ENCODE measurements at places on chromosomes 2 and 18.

DNA sequence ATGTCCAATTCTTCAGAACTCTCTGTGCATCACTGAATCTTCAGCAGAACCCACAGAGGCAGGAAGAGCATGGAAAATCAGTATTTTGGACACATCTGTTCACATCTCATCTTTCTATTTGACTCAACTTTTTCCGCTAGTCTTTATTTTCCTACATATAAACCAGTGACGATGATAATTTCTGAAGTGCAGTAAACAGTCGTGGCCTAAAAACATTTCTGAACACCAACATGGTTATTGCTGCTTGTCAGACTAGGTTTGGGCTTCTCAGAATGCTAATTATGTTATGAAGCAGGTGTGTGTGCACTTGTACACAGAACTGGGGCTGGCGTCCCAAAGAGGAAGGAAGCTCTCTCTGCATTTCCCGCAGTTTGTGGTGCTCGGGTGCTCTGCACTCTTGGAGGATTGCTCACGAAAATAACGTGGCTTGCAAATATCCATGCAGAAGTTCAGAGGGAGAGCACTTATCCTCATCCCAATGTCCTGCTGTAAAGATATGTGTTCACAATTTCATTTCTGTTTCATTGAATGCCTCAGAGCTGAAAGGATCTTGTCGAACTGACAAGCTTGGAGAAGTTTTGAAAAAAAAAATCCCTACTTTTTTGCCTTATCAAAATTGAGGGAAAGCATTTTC lies 50.8 kb downstream of the EDAR start:
- DNase-seq = no peak

DNA sequence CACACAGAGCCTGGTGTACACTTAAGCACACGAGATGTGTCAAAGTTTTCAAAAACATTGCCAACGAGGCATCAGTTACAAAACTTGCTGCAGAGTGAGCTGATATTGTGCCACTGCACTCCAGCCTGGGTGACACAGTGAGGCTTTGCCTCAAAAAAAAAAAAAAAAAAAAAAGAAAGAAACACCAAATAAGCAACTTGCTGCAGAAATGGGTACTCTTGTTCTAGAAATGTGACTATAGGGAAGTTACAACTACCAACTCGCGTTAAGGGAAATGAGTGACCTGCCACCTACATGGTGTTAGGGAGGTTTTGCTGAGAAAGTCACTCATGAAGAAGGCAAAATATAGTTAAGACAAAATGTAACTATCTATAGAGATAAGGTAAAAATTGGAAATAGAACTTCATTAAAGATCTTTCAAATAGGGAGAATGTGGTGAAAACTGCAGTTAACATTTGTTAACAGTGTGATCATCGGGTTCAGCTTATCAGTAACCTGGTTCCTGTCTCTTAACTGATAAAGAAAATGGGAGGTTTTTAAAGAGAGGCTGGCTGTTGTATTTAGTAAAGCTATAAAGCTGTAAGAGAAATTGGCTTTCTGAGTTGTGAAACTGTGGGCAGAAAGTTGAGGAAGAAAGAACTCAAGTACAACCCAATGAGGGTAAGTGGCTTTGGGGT lies at the start of gene IL1RL1:
TSS of gene IL1RL1 (plus strand) at position 600 of the 677 bp plus-strand sequence. CDS start 26,702 bp downstream, outside the sequence.
- DNase-seq = no peak

DNA sequence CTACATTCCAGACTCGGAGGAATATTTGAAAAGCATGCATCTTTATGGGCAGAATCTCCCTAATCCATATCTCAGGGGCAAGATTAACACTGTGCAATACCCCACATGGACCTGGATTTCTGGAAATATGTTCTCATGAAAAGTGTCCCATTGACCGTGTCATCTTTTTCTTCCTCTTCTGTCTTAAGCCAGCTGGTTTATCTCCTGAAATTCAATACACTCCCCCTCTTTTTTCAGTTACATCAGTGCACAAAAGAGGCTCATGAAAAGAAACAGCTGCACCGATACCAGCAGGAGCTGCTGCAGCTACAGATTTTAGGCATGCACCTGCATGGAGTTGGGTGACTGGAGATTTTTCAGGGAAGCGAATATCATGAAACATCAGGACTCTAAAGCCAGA lies 117.2 kb downstream of the SLC4A3 start:
- no peak for DNase-seq

- no peak for DNase-seq
Measured at GRCh38 chr2:207387001-207387571, 142.7 kb upstream of the CREB1 start.

DNA sequence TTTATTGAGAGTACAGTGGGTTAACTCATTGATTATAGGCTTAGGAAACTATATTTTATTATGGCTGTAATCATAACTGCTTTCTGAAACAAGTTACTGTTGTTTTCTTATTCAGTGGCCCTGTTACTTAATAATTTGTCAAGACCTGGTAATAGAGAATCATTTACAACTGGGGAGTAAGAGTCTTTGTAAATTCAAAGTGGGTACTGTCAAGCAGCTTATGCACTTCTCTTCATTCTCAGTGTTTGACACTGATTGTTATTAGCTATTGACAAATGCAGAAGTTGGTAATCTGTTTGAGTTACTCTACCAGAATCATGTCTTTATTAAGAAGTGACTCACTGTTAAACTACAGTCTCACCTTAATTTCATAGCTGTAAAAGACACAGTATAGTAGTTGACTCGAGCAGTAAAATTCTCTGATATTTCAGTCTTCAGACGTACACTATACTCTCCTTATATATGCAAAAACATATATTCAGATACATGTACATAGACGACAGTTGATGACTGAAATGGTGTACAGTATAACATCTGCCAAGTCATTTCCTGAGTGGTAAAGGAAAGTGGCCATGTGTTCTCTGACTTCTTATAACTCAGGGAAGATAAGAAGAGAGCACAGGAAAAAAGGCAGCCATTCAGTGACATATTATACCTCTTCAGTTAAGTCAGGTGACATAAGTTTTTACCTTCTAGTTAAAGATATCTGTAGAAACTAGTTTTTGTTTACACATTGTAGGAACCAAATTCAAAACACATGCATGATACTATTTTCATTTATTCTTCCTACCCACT lies 36.0 kb upstream of the TTC27 start:
- no peak for DNase-seq

DNA sequence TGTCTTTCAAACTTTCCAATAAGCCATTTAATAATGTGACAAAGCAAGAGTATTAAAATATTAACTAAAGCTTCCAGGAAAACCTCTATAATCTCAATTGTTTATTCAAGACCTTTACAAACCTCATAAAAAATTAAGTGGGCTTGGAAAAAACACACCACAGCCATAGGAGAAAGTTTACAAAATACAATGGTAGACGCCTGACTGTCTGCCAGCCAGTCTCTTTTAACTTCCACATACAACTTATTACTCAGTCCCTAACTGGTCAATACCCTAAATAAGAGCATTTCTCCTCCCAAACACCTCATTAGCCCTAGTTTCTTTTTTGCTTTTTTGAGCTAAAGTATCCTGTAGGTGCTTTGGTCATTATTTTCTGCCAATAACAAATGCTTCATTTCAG lies 247.4 kb upstream of the CYP26B1 start:
- DNase-seq = no peak

DNA sequence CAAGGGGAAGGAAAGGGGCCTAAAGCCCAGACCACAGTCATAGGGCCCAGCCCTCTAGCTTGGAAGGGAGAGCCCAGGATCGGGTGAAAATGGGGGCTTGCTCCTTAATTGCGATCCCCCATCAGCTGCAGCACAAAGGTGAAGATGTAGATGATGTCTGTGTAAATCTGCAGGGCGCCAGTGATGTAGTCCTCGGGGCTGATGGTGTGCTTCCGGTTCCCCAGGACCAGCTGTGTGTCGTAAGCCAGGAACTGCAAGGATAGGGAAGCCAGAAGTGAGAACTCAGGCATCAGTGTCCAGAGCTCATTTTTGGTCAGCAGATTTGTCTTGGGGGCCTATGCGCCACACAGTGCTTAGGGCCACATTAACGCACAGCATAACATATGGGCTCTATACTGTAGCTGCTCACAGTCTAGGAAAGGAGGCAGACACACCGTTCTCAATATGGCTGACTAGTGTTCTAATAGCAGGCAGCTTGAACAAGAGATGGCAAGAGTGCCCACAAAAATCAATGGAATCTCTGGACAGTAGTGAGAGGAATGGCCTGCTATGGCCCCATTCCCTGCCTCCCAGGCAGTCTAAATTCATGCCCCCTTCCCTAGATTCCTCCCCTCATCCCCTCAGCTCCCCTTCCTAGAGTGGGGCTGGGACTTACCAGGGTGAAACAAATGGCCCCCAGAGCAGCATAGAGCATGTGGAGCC lies 5.2 kb downstream of the PNKD start:
- DNase-seq = no peak

- DNase-seq = no peak
Measured at GRCh38 chr2:33284287-33284686, 192.2 kb upstream of the RASGRP3 start.

DNA sequence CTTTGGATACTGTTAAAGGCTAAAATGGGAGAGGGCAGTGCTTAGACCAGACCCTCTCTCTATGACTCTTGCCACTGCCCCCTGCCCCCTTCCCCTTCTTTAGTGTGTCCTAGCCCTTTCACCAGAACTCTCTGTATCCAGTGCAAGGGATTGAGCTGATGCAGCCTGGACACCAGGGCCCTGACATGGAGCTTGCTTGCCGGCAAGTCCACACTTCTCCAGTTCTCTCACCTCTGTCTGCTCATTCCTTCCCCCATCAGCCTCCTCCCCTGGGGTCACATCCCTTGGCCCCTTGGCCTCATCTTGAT lies 1.5 kb upstream of the WNT6 start:
- DNase-seq = no peak

GRCh38 chr2:169743549-169743948 lies 9.9 kb downstream of the KLHL23 start:
- DNase-seq = no peak

DNA sequence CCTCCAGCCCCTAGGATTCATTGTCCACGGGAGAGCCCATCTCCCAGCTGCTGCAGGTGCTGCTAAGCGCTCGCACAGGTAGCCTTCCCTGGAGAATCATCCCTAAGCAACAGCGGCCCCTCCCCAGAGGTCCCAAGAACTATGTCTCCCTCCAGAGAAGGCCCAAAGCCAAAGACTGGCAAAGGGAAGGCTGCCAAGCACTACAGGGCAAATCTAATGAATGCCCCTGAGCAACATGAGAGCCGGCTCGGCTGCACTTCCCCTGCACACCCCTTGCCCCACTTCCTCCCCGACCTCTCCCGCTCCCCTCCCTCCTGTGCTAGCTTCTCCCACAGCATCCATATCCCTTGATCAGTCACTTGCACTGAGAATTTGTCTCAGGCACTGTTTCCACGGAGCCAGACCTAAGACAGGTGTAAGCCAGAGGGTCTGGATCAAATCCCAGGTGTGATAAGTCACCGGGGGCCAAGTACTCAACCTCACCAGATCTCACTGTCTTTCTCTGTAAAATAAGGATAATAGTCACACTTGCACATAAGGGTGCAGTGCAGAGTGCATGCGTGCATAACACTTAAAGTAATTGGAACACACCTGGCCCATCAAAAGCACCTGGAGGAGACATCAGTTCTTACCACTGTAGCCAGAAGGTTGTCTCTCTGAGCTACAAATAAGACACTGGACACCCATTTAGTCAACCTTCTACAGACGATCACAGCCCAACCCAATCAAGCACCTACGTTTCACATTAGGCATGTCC lies 20.1 kb upstream of the COL6A3 start:
- no peak for DNase-seq

DNA sequence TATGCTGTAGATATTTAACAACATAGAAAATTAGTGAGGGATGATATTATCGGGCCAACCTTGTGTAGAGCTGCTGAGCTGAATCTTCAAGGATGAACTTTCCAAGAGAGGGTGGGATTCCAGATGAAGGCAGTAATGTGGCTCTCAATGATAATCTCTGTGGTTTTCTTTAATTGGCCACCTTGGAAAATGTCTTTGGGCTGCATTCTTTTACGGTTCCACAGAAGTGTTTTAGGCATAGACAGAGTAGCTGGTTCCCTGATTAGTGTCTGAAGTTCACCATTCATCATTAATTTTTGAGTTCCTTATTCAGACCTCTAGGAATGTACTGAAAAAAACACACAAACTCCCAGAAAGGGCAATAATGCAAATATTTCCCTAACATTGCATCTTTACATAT lies 1566.9 kb upstream of the PIK3C3 start:
- DNase-seq = no peak

DNA sequence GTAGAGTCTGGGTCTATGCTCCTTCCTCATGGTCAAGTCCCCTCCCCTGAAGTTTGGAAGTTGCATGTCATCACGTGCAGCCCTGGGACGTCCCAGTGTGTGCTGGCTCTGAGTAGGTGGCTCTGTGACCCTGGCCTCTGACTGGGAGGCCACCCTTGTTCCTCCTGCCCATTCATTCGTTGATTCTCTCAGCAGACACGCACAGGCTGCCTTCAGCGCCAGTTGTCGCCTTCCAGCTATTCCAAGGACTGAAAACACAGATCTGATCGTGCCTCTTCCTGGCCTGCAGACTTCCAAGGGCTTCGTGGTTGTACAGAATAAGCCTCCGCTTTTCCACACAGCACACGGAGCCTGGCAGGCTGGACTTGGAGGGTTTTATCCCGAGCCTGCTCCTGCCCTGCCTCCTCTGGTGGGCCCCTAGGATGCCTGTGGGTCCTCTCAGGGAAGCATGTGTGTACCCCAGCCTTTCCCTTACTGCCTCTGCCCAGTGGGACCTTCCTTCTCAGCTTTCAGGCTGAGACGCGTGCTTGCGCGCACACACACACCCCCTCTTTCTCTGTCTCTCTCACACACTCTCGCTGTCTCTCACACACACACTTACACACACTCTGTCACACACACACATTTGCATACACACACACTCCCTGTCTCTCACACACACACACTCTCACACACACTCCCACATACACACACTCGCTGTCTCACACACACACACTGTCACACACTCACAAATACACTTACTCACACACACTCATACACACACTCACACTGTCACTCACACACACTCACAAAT lies 17.7 kb downstream of the SH3BP4 start:
- peak; percentile 41 for DNase-seq

GRCh38 chr2:17747684-17748452 lies 5.7 kb downstream of the SMC6 start:
- peak; percentile 24 for DNase-seq

GRCh38 chr18:76494231-76495005 lies 624 bp downstream of the ZNF516 start:
- peak; percentile 78 for DNase-seq

- DNase-seq = peak; percentile 14
Measured at GRCh38 chr18:35703043-35703688, 121.6 kb downstream of the GALNT1 start.

- no peak for DNase-seq
Measured at GRCh38 chr2:38163006-38163405, 87.1 kb upstream of the CYP1B1 start.

GRCh38 chr2:197885587-197885986 lies 81.2 kb downstream of the PLCL1 start:
- peak; percentile 47 for DNase-seq

DNA sequence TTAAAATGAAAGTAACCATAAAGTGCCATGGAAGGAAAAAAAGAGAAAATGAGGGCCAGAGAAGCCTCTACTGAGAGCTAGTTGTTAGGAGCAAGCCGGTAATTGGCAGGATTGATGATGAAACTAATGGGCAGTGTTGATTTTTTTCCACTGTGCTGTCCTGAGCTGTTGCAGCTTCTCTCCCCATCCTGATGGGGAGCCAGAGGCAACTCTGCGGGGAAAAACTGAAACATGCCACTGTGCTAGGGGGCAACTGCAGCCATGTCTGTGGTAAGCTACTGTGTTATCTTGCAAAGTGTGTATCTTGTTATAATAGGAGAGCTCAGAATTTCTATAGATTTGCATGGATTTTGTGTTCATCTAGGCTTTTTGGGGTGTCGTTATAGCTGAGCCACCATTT lies 487.9 kb downstream of the STK39 start:
- DNase-seq = no peak

Measured in foreskin fibroblast (primary cell).